ENCODE measurements at places on chromosomes 3 and 15. TPM values are rescaled to one million over a fixed set of nuclear protein-coding genes. Genes with fewer than 3 reads are reported as not detected.

SEMA6D gene
- total RNA-seq: 1.8 TPM

GABRB3 gene
- 5.2 TPM for total RNA-seq

AP3B2 gene
- not detected for total RNA-seq

RBP2 gene
- total RNA-seq: not detected

GOLGA8J gene
- total RNA-seq: not detected

DGKG gene
- total RNA-seq: 0.54 TPM

GRCh38 chr3:59783468-59783988, 733.7 kb upstream of the CFAP20DC start:
- DNase-seq: no peak

DNA sequence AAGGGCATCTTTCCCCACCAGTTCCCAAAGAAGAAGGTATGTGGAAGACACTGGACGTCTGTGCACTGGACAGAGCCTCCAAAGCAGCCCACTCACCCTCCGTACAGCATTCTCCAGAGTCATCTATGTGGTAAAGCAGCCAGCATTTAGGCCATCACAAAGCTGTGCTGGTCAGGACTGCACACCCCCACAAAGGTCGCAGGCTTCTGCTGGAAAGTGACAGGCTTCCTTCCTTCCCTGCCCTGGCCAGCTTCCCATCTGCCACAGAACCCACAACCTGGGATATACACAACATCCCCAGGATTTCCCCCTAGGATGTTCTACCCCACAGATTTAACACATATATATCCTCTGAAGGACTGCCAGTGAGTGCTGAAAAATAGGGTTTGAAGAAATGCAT, 64.6 kb upstream of the GALNT15 start:
- no peak for DNase-seq

DNA sequence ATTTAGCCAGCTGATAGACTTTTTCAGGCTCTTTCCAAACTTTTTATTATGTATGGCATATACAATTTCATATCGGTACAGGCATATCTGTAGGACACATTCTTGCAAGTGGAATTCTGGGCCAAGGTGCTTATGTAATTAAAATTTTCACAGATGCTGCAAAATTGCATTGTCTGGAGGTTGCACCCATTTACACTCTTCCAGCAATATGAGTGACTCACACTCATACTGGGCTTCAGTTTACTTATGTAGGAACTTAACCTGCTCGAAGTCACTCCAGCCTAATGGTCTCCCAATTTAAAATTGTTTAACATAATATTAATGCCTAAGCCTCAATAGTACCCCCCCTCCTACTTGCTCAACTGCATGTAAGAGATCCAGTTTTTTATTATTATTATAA, 11.2 kb upstream of the SEC62 start:
- DNase-seq: no peak

GRCh38 chr15:40075298-40076044, 33.2 kb downstream of the BMF start:
- DNase-seq: no peak

- DNase-seq: no peak
These were observed 11.6 kb upstream of the AEN start for GRCh38 chr15:88609344-88610090.

- peak; percentile 52 for DNase-seq
These were observed 43.9 kb upstream of the CLRN1 start for GRCh38 chr3:151016478-151016795.

DNA sequence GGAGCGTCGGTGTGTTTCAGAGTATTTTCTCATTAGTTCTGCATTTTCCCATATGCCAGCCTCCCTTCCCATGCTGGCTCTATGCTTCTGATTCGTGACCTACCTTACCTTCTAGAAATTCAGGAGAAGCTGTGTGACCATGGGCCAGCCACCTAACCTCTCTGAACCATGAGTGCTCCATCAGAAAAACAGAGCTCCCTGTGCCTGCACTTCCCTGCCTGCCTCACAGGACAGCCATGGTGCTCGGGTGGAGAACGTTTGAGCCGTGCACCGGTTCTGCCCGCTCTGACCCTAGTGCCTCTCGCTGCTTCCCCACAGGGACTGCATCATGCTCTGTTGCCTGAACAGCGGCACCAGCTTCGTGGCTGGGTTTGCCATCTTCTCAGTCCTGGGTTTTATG, 74.5 kb upstream of the SLC6A1 start:
- no peak for DNase-seq

- DNase-seq: no peak
These were observed 122.4 kb upstream of the IL12A start for GRCh38 chr3:159866201-159866746.

- no peak for DNase-seq
These were observed 12.7 kb downstream of the CCNL1 start for GRCh38 chr3:157147099-157147803.

DNA sequence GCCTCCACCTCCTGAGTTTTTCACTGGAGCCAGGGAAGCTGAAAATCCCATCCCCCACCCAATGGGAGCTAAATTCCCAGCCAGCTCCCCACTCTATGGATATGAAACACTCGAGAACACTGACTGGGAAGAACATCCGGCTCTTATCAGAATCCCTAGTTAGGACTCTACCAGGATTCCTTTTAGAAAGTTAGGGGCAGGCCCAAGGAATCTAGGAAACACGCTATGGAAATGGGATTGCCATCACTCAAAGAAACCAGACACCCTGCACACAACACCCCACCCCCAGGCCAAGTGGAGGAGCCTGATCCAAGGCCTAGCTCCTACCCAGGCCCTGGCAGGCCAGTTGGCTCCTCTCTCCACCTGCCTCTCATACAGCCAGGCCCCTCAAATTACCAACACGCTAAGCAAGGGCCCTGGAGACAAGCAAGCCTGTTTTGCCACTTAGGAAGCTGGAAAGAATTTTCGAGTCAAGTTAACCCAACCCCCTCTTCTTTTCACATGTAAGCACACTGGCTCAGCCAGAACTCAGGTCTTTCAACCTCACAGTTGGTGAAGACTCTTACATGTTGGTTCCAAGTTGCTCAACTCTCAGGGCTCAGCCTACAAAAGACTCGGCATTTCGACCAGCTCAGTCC, 75.5 kb downstream of the RBPMS2 start:
- DNase-seq: no peak

Measured in HFFc6 (cell line).